T-helper 17 cell (primary cell): ENCODE measurements at places on chromosomes 3 and 15.

DNA sequence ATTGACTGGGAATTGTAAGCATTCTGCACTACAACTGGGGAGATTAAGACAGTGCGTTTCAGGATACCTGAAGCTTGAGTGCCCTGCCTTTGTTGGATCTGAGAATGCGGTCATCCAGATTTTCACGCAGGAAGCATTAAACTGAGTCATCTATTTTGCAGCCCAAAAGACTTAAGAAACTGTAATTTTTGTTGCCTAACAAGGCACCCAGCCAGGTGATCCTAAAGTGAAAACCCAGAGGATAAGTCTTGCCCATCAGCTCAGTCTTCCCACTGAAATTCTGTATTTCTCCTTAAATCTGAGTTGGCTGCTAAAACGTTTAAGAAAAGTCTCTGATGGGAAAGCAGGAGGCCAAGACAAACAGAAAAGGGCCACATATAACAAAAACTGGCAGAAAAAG, 242.5 kb upstream of the TMCO5A start:
- DNase-seq, result no peak

DNA sequence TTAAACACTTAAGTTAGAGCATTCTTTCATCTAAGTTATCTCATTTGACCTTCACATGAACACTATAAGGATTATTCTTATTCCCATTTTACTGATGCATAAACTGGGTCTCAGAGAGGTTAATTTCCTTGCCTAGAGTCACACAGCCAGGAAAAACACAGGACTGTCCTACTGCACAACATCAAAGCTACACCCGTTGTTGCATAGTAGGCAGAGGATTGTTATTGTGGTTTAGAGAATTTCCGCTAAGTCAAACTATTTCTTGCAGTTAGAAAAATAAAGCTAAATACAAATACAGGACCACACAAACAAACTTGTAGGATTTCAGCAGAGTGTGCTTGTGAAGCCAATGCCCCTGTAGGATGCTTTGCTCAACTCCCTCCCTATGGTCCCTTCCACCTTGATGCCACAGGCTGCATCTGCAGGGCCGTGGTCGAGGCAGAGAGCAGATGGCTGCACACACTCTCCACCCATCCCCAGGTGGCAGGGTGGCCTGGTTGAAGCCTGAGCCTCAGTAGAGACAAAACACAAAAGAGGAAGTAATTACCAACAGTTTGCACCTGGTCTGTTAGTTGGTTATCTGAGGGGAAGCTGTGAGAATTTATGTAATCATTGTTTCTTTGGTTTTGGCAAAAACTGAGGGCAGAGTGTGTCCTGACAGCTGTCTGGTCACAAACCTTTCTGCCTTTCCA, 41.1 kb upstream of the SKOR1 start:
- DNase-seq, result no peak

DNA sequence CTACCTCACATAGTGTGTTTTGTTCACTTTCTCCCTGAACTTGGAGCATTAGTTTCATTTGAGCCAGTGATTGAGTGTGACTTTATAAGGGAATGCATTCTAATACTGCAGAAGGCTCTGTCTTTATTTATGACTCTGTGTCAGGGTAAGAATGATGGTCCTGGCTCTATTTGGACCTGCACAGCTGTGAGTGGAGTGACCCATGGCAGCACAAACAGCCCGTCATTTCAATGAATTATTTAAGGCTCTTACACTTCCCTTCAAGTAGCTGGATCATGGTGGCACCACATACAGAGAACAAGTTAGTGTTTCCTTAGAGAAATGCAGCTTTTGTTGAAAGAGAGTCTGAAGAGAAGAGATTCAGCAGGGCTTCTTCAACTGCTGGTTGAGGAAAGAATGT, 16.4 kb downstream of the TMEM108 start:
- DNase-seq, result no peak

DNA sequence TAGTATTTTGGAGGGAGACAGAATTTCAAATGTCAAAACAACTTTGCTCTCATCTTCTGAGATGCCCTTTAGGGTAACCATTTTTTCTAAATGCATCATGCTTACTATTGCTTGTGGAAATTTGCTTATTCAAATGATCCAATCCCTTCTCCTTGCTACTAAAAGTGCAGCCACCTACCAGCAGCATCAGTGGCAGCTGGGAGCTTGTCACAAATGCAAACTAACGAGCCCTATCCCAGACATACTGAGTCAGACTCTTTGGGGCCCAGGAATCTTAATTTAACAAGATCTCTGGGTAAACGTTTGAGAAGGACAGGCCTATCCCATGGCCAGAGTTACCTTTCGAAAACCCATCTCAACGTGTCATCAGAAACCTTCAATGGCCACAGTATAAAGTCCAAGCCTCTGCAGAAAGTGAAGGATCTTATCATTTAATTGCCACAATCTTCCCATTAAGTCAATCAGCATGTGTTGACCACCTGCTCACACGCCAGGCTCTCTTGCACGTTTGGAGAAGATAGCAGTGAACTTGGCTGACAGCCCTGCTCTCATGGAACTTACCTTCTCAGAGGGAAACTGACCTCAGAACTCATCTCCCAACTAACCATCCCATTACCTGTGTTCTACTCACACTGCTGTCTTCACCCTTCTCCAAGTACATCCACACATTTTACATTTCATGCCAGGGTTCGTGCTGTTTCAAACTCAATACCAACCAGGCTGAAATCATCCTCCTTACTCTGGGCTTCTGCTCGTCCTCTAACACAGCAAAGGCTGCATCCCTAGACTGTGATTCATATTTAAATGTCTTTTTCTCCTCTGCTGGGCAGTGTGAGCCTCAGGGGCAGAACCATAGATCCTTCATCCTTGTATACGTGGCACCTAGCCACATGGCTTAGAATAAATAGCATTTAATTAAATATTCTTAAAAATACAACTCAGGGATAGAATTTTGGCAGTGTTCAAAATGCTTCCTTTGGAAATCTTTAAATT, 24.8 kb upstream of the VGLL4 start:
- DNase-seq, result no peak

DNA sequence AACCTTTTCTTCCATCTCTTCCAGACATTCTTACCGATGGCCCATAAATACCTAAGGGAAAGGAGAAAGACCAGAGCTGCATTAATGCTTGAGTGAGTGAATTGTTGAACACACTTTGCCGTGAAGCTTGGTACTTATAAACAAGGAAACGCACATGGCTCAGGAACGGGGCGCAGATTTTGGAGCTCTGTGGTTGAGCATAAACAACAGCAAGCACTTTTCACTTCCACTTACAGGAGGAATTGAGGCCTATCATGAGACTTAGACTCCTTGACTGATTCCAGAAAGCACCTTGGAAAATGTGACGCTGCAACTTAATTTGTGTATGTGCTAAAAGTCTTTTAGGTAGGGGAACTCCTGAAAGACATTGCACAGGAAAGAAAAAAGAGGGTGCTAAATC, 197.5 kb upstream of the FEZF2 start:
- no peak for DNase-seq

GRCh38 chr3:193212844-193213243, 28.2 kb upstream of the PLAAT1 start:
- DNase-seq, result no peak

DNA sequence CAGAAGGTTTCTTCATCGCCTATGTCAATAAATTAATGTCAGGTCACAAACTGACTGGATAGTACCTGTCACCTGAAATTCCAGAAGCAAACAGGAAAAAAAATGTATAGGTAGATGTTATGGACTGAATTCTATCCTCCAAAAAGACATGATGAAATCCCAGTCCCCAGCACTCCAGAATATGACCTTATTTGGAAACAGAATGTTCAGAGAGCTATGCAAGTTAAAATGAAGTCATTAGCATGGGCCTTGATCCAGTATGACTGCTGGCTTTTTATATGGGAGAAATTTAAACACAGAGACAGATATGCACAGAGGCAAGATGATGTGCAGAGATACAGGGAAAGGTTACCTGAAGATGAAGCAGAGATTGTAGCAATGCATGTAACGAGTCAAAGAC, 953.4 kb downstream of the ZPLD1 start:
- DNase-seq, result no peak

GRCh38 chr3:138404121-138404520, 30.3 kb upstream of the ESYT3 start:
- DNase-seq, result no peak

DNA sequence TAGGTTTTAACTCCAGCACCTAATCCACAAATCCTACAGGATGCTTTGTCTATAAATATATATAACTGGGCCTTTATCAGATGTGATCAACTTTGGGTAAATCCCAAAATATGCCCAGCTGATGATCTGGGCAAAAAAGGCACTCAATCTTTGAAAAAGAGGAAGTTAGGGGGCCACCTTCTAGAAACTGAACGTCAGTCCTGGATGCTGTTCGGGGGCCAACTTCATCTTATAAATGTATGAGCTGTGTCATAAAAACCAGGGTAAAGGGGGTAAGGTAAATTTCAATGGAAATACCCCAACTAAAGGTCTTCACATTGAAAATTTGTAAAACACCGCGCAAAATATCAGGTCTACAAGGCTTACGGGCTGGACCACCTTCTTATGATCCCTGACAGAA, 264.4 kb upstream of the UBE2E2 start:
- DNase-seq, result no peak

DNA sequence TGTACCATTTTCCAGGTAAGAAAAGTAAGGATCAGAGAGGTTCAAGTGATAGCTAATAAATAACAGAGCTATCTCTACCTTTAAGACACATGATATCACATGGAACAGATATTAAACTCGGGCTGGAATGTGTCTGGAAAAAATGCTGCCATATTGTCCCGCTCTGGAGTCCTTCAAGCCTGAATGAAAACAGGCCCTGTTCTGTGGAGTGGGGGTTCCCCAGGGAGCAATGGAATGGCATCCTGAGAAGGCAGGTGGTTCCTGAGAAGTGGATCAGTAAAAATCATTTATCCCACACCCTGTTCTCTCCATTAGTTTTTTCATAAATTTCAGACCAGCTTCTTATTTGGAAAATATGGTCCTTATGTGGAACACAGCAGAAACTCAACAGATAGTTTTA, 57.3 kb upstream of the PRTG start:
- no peak for DNase-seq

- DNase-seq, result no peak
Measured at GRCh38 chr15:75064846-75065245, 41.5 kb downstream of the PPCDC start.

- DNase-seq, result no peak
Measured at GRCh38 chr3:152452318-152452717, 183.6 kb downstream of the MBNL1 start.

GRCh38 chr3:161035711-161036110, 69.4 kb downstream of the B3GALNT1 start:
- DNase-seq, result no peak

DNA sequence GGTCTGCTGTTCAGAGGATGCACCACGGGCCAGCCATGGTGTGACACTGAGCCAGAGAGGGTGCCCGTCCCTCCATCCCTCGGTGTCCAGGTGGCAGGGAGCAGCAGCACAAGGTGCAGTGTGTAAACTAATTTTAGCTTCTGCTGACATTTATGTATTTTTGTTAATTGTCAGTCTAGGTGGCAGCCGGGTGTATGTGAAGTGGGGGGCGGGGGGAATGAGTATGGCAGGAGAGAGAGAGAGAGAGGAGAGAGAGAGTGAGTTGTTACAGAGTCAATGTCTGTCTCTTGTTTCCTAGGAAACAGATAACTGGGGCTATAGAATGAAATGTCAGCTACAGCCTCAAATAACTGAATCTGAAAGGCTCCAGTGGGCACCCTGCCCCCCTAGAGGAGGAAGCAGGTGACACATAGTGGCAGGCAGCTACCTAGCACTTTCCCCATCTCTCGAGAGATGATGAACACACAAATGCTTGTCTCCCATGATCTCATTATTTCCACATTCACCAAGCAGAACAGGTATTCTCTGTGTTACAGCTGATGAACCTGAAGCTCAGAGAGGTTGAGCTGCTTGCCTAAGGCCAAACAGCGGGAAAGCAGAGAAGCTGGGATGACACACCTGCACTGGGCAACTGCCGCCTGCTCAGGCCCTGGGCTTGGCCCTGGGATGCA, 24.7 kb downstream of the RASGRF1 start:
- DNase-seq, result no peak

DNA sequence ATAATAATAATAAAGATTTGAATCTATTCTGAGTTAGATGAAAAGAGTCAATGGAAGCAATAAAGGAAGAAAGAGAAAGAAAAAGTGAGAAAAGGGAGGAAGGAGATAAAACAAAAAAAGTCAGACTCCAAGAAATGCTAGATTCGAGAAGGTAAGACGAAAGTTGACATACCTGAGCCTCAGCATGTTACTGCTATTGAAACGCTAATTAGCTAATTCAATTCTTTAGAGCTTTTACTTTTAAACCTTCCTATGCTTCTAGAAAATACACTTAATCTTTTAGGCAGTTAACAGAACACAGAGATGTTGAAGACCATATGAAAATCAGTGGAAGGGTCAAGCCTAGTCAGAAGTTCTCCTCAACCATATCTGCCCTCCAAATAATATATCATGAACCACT, 337.2 kb upstream of the ROBO2 start:
- DNase-seq, result no peak

- DNase-seq, result no peak
Measured at GRCh38 chr15:83585601-83586335, 68.2 kb upstream of the ADAMTSL3 start.

DNA sequence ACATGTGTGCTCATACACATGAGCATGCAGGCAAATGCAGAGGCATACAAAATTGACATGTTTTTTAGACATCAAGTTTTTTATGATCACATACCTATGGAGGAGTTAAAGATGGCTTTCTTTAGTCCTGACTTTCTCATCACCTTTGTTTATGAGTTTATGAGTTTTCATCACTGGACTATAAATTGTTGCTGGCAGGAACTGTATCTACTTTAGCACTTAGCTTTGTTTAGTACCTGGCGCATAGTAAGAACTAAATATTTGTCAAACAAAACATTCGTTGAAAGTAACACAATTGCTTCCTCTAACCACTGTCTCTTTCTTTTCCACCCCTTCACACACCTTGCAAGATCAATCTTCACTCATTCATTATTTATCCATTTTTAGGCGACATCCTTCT, 182.6 kb downstream of the SUCNR1 start:
- DNase-seq, result no peak

DNA sequence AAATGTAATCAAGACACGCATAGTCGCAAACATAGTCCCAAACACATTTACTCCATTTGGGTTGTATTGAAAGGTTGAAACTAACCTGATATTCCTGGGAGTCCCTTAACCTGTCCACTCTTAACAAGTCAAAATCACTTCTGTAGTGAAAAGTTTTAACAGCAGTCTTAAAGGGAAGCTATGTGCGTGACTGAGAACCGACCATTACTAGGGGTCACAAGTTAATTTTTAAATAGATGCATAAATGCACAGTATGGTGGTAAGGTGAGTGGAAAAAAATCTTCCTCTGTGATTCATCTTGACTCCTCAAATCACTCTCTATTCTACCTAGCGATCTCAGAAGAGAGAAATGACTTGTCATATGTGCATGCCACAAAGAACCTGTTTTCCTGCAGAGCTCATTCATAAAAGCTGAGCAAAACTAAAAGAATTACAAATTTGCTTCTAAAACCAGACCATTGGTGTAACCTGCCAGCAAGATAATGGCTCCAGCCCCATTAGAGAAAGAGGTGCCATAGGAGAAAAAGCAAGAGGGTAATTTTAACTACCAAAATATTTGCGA, 4.8 kb downstream of the GPR15 start:
- no peak for DNase-seq
